Activated CD4-positive, alpha-beta T cell treated with anti-CD3 and anti-CD28 coated beads for 1 hour (primary cell): ENCODE measurements at places on chromosomes 2 and 18.

- no peak for DNase-seq
These were observed 652 bp downstream of the GPC1 start for GRCh38 chr2:240435948-240436682.

DNA sequence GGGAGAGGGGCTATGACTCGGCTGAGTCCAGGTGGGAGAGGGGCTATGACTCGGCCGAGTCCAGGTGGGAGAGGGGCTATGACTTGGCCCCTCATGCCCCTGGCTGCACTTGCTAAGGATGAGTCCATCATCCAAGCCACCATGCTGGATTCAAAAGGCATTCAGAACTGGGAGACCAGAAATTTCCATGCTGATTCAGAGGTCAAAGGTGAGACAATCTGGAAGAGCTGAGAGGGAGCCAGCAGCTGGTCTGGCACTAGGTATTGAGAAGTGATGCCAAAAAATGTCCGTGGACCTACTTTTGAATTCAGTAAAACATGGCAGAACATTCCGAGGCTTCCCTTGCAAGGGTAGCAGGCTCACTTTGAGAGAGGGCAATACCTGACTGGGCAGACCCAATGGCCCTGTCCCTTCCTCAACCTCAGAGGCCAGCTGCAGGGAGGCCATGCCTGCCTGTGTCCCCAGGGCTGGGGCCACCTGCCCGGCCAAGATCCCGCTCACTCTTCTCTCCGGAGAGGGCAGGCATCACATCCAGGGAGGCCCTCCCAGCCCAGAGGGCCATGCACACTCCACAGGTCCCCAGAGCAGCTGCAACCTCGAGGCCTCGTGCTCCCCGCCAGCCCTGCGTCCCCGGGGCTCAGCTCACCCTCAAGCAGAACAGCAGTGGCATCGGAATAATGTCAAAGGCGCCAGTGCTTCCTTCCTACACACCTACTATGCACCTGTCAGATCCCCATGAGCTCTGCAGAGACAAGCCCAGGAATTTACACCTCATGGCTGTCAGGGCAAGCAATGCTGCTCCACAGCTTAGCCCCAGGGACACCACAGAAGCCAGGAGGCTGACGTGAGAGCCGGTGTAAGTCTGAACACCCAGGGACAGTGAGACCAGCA, 80.2 kb upstream of the GPC1 start:
- DNase-seq = no peak

DNA sequence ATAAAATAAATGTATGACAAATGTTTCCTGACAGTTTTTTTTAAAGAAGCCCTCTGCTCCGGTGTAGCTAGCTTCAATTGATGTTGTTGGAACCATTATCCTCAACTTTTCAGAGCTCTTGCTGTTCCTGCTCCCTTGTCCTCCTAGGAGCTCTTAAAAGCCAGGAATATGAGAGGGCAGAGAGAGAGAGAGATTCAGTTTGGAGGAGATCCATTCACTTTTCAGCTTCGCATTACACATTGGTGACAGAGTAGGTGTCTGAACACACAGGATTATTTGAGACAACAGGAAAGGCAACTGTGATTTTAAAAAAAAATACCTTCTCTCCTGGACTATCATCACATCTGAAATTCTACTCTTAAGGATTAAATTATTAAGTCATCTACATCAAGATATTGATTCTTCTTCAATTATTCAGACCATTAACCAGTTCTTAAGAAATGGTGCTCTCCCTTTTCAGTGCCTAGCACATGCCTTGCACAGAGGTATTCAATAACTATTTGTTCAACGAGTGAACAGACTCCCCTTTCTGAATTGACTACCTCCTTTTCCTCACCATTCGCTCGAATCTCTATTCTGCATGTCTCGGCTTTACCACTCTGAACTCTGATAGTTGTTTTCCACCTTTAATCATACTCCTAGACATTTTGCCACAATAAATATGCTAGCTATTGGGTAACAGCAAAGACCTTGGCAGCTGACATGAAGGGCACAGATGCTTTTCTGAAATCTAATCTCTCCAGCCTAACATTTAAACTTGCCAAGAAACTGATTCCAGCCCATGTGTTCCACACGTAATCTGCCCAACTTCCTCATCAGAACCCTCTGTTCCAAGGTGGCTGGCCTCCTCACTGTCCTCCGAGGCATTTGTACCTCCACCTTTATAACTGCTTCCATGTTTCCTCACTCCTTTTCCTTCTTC, 28.6 kb upstream of the SLC35F5 start:
- DNase-seq = no peak

- DNase-seq = no peak
These were observed 21.1 kb upstream of the KCNG2 start for GRCh38 chr18:79776674-79777073.

DNA sequence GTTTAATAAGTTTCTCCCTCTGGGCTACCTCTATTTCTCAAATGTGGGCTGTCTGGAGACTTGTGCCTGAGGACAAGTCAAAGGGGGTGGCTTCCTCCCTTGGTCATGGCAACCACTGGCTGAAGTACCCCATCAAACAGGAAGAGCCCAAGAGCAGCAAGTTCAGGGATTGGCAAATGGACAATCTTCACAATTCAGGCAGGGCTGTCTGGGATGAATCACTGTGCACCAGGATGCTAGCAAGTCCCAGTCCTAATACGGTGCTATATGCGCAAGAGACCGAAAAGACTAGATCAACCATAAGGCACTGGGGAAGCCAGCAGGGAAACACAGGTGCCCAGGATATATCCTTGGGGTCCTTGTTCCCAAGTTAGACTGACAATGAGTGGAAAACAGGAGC, 75.5 kb downstream of the ANTXR1 start:
- DNase-seq = no peak

GRCh38 chr2:8663997-8664396, 17.9 kb upstream of the ID2 start:
- DNase-seq = no peak

DNA sequence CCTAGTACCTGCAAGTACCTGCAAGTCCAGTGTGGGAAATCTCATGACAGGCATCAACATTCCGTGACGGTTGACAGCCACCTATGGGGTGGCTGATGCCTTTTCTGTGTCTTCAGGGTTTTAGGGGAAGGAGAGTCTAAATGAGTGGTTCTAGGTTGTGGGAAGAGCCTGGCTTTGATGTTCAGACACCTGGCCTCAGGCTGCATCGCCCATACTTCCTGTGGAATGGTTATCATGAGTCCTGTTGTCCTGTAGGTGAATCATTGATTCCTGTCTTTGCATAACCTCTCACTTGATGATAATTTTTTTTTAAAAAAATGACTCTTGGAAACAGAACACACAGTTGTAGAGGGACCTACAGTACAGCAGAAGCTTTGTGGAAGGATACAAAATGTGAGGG, 108.9 kb downstream of the NEDD4L start:
- no peak for DNase-seq

GRCh38 chr18:36402765-36403396, 105.4 kb downstream of the FHOD3 start:
- DNase-seq = no peak

DNA sequence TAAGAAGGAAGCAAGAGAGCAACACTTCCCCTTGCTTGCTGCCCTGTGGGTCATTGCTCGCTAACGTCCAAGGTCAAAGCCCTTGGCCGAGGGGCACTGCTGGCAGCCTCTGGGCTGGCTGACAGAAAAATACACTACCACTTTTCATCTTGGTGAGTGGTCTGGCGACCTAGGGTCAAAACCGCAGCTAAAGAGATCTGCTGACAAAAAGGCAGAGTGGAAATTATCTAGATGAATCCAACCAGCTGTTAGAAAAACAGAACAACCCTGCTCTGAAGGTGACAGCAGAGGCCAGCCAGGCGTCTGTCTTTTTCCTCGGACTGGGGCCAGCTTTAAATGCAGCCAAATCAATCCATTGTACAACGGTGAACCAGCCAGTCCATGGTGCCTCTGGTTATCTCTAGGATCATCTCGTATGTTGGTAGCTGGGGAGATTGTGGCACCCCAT, 92.6 kb downstream of the CD8B2 start:
- no peak for DNase-seq

DNA sequence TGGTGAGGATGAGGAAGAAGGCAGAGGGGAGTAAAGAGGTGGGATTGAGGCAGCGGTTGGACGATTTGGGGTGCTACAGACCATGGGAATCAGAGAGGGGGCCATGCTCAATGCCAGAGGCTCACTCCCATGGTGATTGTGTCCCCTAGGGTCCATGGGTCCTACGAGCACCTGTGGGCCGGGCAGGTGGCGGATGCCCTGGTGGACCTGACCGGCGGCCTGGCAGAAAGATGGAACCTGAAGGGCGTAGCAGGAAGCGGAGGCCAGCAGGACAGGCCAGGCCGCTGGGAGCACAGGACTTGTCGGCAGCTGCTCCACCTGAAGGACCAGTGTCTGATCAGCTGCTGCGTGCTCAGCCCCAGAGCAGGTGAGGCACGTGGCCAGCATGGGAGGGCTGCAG, 5.2 kb downstream of the CAPN10 start:
- no peak for DNase-seq

DNA sequence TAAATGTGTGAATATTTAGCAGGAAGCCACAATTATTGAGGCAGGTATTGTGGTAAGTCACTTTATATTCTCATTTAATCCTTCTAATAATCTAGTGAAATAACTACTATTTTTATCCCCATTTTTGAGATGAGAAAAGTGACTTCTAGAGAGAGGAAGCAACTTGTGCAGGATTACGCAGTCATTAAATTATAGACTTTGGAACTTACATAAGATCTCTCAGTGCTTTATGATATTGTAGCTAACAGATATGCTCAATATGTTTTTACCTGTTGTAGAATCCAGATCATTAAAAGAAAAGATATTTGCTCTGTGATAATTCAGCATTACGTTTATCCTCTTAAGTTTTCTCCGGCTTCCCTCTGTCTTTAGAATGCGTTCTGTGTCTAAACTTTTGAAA, 50.5 kb downstream of the MBD5 start:
- no peak for DNase-seq

DNA sequence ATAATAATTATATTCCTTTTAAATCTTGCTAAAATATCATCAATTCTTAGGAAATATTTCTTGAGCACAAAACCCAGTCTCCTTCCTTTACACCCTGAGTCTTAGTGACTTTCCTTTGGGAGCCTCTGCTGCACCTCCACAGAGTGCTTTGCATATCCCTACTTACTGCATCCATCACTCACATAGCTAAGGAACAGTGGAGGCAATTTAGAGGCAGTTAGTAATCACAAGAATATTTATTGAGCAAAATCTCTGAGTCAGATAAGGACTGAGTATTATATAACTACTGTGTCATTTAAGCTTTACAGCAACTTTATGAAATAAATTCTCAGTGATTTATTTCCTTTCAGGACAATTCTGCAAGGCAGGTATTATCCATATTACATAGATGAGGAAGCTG, 327.7 kb downstream of the TMX3 start:
- no peak for DNase-seq

GRCh38 chr2:179636100-179636980, 225.1 kb downstream of the ZNF385B start:
- DNase-seq = no peak

DNA sequence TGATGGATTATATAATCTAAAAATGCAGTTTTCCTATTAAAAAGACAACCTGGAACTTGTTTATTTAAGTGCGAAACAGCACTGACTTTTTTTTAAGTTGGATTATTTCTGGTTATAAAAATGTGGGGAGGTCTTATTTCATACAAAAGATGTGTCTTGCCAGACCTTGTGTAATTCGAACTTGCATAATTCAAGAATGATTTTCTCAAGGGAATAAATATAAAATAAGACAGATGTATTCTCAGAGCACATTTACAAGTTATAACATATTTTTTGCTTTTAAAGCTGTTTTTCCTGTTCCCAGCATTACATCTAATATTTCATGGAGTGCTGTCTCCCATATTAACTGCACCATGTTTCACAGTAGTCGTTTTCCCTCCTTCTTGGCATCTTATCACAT, 263.1 kb downstream of the CDH20 start:
- no peak for DNase-seq

- DNase-seq = no peak
These were observed 199.6 kb downstream of the FBXO15 start for GRCh38 chr18:73948084-73948483.

DNA sequence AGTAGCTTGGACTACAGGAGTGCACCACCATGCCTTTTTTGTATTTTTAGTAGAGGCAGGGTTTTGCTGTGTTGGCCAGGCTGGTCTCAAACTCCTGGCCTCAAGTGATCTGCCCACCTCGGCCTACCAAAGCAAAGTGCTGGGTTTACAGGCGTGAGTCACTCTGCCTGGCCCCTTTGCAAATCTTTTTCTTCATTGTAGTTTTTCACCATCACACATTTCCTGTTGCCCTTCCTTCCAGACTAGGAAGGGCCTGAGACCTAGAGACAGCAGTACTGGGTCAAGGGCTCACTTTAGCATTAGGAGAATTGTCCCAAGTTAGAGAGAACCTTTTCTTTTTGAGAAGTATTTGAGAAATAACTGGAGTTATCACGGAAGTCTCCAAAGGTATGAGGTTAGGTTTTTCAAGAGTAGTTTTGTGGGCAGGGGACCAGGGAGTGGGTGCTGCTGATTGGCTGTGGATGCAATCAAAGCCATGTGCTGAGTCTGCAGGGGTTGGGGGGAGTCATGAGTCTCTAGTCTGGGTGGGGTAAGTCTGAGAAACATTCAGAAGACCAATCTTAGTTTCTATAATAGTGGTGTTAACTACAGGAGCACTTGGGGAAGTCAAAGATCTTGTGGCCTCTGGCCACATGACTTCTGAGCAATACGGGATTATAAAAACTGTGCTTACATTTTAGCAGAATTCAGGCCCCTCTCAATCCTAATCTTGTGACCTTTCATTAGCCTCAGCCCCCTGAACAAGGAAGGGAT, 23.7 kb downstream of the B3GNT2 start:
- DNase-seq = no peak
